ENCODE measurements at places on chromosomes 5 and 9.

- DNase-seq = peak; percentile 16
Observed at GRCh38 chr5:173903396-173904140, 15.4 kb downstream of the CPEB4 start.

DNA sequence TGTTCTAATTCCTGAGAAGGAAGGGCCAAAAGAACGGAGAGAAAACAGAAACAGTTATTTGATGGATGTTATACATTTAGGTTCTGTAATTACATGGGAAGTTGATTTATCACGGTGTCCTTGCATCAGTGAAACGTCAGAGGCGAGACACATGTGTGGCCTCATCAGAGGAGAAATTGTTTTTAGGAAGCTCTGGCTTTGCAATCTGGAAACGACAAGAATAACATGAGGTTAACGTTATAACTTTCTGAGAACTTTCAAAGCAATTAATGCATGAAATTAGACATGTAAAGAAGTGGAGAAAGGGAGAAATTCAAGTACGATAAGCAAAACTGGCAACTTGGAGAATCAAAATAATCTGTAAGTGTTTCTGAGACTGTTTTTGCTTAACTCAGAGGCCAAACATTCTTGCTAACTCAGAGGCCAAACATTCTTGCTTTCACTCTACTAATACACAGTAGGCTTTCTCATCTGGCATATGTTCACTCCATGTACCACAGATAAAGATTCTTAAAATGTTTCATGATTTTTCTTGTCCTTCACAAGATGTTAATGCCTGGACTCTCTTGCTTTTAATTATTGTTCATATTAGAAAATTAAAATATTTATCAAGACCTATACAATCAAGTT, 933.0 kb downstream of the TLE4 start:
- DNase-seq = no peak

DNA sequence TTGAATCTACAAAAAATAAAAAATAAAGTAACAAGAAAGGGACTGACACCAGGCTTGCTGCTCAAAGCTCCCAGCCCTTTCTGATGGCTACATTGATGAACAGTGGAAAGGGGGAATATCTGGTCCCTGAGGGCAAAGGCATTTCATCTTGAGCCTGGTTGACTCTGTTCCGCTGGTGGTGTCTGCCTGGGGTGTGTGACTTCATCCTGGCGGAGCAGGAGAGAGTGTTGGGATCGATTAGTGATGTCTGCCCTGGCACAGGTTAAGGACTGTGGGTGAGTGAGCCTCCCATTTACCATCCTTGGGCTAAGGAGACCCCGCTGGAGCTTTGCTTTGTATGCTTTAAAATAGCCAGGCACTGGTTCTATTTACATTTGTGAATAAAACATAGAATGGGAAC, 56.9 kb upstream of the ASS1 start:
- DNase-seq = no peak

DNA sequence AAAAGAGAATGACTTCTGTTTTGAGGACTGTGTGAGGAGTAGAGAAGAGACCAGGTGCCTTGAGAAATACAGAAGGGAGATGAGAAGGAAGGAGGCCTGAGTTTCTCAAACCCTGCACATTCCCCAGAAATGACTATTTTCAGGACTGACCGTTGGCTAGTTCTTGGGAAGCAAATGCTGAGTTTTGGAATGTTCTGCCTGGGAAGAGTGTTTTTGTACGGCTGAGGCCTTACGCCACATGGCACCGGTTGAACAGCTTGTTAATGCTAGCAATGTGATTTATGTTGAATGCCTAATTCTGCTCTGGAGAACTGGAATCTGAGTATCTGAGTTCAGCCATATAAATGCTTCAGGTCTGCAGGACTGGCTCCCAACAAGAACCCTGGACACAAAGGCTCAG, 152.7 kb upstream of the ADAMTS16 start:
- no peak for DNase-seq

GRCh38 chr9:97997330-97998276, 14.5 kb downstream of the ANP32B start:
- no peak for DNase-seq

DNA sequence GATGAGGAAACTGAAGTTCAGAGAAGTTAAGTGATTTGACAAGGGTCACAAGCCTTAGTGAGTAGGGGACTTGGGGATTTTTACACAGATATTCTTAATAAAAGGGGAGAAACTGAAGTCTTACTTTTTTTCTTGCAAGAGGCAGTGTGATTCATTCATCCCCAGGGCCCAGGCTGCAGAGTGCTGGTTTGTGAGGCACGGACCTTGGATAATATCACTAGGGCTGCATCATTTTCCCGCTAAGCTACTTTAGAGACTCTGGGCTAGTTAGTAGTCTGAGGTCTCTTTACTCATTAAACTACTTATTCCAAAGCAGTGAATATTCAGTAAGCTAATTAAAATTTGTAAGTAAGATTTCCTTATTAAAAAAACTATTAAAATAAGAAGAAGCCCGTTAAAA, 195.0 kb downstream of the PBX3 start:
- no peak for DNase-seq

DNA sequence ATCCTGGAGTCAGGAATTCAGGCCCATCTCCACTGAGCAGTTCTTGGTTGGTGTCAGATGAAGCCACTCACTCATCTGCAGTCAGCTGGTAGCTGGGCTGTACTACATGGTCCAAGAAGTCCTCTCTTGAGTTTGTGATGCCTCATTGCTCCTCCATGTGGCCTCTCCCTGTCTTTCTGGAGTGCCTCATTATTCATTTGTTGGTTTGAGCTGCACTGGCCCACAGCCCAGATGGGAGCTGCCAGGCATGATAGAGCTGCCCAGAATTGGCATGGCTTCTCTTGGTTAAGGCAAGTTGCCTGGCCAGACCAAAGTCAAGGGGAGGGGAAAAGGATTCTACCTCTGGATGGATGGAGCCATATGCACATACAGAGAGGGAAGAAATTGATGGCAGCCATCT, 8.0 kb downstream of the PTCD2 start:
- DNase-seq = no peak

DNA sequence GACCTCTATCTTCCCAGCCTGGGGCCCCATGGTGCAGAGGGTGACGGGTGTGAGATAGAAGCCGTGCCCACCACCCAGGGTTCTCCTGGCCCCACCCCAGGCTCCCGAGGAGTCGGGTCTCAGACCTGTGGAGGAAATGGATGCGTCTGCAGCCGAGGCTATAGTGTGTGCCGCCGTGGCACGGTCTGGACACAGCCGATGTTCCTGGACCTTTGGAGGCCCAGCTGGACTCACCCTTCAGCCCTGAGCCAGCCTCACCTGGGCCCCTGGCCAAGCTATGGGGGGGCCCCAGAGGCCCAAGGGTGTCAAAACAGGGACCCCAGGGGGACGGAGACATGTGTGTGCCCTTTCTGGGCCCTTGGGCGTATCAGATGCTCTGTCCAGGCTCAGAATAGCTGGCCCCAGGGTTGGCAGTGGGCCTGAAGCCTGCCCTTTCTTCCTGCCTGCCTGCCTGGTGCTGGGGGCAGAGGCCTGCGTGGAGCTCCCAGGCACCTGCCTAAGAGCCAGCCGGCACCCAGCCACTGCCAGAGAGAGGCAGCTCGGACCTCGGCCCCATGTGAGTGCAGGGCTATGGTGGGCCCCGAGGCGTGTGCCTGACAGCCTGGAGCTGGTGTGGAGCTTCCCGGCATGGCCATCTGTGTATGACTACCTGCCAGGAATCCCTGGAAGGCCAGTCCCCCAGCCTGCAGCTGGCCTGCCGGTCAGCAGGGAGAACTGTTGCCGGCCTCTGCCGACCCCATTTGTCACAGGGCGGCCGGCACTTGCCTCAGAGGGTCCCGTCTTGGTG, 41.8 kb downstream of the KCNT1 start:
- DNase-seq = no peak

DNA sequence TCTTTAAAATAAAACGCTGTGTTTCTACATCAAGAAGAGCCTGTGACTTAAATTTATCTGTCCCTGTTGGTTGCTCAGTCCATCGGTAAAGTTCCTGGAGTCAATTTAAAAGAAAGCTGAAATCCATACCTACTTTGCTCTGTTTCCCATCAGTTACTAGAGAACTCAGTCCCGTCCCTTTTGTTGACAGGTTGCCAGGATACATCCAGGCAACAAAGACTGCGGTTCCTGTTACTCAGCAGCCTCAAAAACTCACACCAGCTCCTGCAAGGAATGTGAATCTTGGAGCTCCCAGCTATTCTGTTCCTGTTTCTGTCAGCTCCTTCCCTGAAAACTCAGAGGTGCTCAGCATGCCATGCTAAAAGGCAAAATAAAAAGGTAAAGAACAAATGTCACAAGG, at the start of gene ZNF474:
Gene ZNF474, plus strand, starts transcription at position 241 of the 400 bp plus-strand sequence. CDS start 22,445 bp downstream, outside the sequence.
- DNase-seq = no peak

DNA sequence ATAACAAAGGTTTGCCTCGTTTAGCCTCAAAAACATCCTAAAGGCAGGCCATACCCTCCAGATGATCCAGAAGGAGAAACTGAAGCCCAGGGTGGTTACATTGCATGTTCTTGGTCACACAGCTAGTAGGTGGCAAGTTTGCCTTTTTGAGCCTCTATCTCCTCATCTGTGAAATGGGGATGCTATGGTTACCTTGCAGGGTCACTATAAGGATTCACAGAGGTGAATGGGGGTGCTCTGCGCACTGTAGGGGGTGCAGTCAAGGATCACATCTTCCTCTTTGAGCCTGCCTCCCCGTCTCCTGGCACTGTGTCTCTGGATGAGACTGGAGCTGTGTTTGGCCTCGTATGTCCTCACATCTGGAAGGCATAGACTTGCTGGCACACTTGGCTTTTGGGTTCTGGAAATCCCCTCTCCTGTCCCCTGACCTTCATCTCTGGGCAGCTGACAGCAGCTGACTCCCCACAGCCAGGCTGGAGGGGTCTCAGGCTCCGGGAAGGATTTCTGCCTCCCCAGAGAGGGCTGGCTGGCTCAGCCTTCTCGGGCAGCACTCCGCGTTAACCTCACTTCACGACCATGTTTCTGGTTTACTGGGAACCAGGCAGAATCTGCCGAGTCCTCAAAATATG, 167.7 kb downstream of the RGS3 start:
- DNase-seq = no peak

- no peak for DNase-seq
Observed at GRCh38 chr5:95884017-95884325, 61.4 kb upstream of the GLRX start.

DNA sequence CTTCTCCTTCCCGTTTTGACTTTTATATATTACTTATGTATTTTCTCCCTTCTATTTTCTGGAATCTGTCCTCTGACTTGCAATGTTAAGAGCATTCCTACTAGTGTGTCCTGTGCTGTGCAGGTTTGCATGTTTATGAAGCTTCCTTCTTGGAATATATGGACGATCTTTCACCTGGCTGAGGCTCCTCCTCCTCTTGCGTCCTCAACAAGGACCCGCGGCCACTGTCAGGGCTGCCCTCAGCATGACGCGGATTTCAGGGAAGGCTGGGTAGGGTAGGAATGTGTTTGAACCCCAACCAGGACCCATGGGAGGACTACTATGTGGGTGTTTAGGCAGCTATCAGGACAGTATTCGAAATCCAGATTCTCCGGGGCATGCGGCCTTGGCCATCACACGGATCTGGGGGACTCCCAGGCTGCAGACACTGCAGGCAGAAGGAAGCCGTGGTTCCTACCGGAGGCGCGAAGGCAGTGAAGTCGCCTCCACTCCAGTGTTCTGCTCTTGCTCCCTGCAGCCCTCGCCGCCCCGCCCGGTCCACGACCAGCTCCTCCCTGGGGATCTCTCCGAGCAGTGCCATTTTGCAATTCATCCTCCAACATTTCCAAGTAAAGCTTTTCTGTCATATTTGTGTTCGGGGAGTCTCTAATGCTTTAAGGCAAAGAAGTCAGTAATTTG, 37.0 kb upstream of the OSMR start:
- no peak for DNase-seq

- no peak for DNase-seq
Observed at GRCh38 chr9:94153905-94154304, 69.6 kb downstream of the PTPDC1 start.

GRCh38 chr5:11390291-11390767, 513.9 kb downstream of the CTNND2 start:
- no peak for DNase-seq

- DNase-seq = no peak
Observed at GRCh38 chr9:31302620-31303418, 1081.6 kb upstream of the ACO1 start.

- DNase-seq = peak; percentile 62
Observed at GRCh38 chr5:77143998-77144836, 57.1 kb upstream of the ZBED3 start.

- DNase-seq = no peak
Observed at GRCh38 chr5:6244339-6244714, 134.0 kb downstream of the MED10 start.

- DNase-seq = no peak
Observed at GRCh38 chr5:65651144-65651543, 26.3 kb downstream of the SHLD3 start.

GRCh38 chr5:5192681-5193080, 52.6 kb downstream of the ADAMTS16 start:
- DNase-seq = no peak

GRCh38 chr9:89284076-89284475, 26.9 kb upstream of the CKS2 start:
- no peak for DNase-seq

DNA sequence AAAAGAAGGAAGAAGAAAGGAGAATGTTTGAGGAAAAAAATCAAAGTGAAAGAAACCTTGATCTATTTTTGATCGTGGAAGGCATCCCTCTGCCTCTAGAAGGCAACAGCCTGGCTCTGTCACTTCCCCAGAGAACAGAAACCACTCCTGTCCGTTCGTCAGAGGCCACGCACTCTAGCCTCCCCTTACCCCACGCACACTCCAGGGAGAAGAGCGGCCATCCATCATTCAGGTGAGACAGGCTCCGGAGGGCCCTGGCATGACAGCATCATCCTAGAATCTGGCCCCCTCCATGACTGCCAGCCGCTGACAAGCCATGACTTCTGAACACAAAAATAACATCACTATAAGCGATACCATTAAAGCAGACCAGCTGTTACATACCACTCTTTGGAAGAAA, 135.8 kb downstream of the ROR2 start:
- no peak for DNase-seq

- no peak for DNase-seq
Observed at GRCh38 chr9:34582787-34583186, 6.7 kb downstream of the CNTFR start.

DNA sequence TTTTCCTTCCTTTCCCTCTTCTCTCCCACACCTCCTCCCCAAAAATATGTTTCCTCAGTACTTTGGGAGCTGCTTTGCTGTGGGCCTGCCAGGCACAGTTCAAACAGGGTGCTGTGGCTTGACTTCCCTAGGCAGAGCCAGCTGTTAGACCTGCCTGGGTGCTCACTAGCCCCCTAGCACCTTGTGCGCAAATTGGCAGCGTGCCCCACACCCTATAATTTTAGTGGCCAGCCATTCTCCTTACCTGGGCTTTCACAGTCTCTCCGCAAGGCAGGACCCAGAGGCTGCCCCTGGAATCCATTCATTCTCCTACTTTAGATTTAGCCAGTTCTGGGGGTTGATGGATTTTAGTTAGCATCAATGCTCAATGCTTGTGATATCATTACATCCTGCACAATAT, 72.3 kb downstream of the ANGPTL2 start:
- DNase-seq = no peak

GRCh38 chr9:91223000-91223399, 138.7 kb downstream of the AUH start:
- no peak for DNase-seq

GRCh38 chr5:157934600-157934999, 75.7 kb upstream of the CLINT1 start:
- DNase-seq = no peak

GRCh38 chr9:32579706-32580331, 6.9 kb upstream of the NDUFB6 start:
- DNase-seq = peak; percentile 51

- DNase-seq = no peak
Observed at GRCh38 chr9:13800776-13801175, 513.2 kb downstream of the NFIB start.
